ENCODE measurements at places on chromosomes 16 and 17.

- DNase-seq, result no peak
Observed at GRCh38 chr16:88393034-88393433, 10.3 kb downstream of the ZNF469 start.

- no peak for DNase-seq
Observed at GRCh38 chr17:14759325-14759724, 458.4 kb downstream of the HS3ST3B1 start.

- no peak for DNase-seq
Observed at GRCh38 chr16:72908362-72909167, 139.4 kb downstream of the ZFHX3 start.

GRCh38 chr16:67137605-67138004 is 13.2 kb downstream of the B3GNT9 start:
- DNase-seq, result no peak

GRCh38 chr17:65813306-65813705 is 251.9 kb upstream of the AXIN2 start:
- no peak for DNase-seq

- no peak for DNase-seq
Observed at GRCh38 chr17:1714427-1714979, 4.3 kb upstream of the TLCD2 start.

DNA sequence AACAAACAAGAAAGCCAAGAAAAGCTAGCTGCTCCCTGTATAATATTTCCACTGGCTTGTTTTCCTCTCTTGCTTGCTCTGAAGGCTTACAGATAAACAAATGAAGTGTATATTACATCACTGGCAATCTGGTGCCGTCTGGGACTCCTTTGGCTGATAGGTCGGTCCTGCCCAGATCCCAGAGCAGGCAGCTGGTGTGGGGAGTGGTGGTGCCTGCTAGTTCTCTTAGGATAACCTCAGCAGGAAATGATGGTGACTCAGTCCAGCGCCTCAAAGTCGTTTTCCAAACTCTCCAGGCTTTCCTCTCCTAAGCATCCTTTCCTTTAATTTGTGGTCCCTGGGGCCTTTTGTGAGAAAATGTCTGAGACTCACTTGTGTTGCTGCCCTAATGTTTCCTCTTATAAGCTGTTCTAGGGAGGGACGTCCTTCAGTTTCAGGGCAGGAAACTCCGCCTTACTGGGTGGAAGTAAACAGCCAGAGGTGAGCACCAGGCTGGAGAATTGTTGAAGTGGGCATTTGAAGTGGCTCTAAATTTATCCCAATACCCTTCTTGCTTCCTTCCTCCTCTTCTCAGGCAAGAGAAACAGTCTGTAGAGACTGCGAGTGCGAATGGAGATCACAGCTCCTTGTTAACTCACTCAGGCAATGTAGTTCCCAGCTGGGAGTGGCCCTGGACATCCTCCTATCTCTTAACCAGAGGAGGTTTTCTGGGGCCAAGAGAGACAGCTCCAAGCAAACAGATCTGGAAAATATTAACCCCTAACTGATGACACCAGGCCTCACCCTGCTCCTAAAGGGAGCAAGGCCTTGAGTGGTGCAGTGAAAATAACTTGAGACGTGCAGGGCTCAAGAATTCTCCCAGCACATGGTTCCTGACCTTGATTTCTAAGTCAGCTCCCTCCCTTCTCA is 34.9 kb downstream of the CD300LF start:
- DNase-seq, result no peak

GRCh38 chr16:19283637-19284036 is 1.9 kb upstream of the CLEC19A start:
- no peak for DNase-seq

DNA sequence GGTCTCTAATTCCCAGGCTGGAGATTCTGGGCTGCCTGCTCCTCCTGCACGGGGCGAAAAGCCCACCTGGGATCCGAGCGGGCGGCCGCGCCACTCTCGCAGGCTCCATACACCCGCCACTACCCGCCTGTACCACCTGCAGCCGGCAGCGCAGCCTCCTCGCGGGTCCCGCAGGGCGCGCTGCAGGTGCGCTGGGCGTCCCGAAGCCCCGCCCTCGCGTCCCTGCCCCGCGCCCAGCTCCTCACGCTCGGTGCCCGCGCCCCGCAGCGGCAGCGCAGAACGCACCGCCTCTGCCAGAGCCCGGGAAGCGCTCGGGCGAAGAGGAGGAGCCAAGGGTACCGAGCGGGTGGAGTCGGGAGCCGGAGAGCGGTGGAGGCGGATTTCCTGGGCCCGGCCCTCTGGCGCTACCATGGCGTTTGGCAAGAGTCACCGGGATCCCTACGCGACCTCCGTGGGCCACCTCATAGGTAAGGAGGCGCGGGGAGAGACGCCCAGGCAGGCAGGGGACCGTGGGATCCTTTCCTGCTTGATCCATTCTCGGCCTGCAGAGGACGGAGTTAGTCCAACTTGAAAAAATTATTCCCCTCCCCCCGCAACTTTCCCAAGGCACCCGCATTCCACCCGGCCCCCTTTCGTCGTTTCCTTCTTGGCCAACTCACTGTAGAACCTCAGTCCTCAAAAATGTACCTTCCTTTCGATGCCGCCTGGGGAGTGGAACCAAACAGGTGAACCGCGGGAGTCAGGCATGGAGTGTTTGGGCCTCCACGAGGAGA is at the start of gene TOM1L1:
TSS of gene TOM1L1 (plus strand) at position 396 of the 773 bp plus-strand sequence. CDS start at position 410, 14 bp downstream.
- DNase-seq, result peak; percentile 52

- no peak for DNase-seq
Observed at GRCh38 chr17:29215717-29216116, 30.9 kb upstream of the CRYBA1 start.

DNA sequence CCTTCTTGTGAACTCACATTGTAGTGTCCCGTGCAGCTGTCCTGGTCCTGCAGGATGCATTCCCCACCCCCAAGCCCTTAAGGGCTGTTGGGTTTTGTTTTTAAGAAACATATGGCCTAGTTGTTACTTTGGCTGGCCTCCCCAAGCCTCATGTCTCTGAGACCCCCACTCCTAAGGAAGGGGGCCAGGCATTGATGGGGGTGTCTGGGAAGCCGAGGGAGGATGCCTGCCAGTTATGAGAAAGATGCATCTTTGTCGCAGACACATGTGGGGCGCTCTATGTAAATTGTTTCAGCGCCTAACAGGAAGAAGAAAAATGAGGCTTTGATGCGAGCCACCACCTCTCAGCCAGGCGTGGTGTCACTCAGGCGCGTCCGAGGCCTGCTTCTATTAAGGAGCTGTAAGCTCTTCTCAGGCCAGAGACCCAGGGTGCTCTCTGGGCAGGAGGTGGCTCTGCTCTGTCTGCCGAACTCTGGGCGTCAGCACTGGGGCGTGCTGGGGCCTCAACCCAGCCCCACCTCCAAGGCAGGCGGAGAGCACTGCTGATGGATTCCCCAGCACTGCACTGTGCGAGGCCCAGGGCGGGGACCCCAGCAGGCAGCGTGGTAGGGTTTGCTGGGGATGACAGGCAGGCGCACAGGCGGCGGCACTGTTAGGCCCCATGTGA is 70.6 kb downstream of the SREBF1 start:
- no peak for DNase-seq

DNA sequence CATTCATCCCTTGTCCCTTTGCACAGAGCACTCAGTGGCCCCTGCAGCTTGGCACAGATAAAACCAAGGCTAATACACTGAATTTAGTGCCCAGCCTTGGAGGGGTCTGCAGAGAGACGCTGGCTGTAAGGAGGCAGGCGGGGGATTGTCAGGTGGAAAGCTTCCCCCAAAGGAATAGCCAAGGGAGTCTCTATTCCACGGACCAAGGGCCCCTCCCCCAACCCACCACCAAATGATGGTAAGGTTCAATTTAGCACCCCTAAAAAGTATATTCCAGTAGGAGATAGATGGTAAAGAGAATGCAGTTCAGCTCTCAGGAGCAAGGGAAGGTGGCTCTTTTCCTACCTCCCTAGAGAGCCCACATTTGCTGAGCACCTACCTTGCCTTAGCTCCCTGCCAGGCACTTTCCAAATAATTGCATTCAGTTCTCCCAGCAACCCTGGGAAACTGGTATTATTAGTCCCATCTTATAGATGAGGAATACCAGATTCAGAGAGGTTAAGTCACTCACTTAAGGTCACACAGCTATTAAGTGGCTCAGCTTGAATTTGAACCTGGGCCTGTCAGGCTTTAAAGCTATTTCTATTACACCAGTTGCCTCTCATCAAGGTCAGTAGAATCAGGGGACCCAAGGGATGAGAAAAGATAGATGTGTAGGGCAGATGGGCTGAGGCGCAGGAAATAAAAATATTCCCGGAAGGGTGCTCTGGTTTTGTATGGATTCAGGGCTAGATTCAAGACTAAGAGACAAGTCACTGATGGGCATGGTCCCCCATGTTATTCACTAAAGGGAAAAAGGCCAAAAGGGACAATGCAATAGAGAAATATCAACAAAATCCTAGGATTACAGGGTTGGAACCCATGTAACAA is 20.0 kb upstream of the ZFHX3 start:
- DNase-seq, result no peak

DNA sequence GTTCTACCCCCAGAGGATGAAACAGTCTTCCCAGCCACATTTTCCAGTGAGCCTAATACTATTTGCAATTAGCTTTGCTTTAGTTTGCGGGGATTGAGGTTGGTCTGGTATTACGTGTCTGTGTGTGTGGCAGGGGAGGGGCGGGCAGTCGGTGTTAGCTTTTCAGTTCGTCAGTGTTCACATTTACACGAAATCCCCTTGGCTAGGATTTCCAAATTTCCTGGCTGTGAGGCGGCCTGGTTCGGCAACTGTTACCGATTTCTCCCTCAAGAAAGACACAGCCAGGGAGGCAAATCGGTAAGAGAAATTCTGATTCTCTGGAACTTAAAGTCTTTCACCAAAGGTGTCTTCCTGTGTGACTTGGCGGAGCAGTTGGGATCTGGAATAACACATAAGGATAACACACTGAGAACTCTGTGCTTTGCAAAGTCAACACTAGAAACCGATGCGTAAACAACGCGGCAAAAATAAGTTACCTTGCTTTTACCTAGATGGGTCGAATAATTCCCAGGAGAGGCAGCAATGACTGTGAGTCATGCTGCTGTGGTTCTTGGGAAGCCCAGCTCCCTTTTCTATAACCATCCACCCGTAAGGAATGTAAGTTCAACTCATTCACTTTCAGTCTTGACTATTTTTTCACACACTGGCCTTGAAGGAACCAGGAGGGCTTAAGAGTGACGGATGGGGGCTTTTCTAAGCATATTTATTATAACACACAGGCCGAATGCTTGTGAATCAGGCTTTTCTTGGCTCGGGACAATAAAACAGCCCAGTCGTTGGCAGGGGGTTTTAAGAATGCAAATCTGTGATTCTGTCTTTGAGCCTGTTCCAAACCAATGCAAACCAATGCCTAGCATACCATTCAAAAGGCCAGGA is 24.2 kb downstream of the GPRC5B start:
- DNase-seq, result no peak

GRCh38 chr17:49117587-49118230 is 14.9 kb upstream of the B4GALNT2 start:
- no peak for DNase-seq

DNA sequence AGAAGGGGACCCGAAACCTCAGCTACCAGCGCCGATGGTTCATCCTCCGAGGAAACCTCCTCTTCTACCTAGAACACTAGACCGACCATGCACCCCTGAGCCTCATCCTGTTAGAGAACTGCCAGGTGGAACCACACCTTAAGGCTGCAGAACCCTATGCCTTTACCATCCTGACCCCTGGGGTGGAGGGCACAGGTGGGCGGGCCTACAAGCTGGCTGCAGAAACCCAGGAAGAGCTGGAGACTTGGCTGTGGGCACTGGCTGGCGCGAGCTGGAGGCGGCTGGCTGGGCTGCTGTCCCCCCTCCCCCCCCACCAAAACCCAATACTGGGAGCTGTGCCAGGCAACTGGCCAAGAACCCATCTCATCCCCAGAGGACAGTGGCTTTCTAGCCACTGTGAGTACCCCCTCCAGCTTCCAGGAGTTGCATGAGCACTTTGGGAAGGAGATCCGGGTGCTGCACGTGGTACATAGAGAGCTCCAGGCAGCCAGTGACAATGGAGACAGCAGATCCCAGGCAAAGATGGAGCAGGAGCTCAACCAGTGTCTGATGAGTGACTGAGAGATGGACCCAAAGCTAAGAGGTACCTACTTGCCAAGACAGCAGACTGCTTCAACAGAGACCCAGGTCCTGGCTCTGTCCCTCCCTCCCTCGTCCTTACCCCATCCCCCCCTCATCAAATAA is 1.4 kb upstream of the CD2BP2 start:
- peak; percentile 21 for DNase-seq

DNA sequence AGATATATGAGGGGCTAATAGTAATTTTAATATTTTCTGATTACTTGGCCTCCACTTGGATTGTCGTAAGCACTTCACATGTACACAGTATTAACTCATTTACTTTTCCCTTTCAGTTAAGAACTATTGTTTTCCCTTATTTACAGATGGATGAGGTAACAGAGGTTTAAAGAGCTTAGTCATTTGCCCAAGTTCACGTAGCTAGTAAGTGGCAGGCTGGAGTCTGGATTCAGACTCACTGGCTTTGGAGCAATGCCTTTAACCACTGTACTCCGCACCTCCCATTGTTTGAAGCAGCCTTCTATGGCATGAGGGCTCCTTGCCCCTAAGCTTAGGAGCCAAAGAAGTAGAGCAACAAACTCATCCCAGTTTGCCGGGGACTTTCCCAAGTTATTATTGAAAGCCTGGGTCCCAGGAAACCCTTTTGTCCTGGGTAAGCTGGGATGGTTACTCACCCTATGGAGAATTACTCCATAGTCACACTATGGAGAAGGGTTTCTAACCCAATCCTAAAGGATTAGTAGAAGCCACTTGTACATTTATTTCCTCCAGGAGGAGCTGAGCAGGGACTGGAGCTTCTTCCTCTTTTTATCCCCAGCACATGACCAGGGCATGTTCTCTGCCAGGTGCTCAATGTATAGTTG is 12.3 kb downstream of the FOXL1 start:
- no peak for DNase-seq

DNA sequence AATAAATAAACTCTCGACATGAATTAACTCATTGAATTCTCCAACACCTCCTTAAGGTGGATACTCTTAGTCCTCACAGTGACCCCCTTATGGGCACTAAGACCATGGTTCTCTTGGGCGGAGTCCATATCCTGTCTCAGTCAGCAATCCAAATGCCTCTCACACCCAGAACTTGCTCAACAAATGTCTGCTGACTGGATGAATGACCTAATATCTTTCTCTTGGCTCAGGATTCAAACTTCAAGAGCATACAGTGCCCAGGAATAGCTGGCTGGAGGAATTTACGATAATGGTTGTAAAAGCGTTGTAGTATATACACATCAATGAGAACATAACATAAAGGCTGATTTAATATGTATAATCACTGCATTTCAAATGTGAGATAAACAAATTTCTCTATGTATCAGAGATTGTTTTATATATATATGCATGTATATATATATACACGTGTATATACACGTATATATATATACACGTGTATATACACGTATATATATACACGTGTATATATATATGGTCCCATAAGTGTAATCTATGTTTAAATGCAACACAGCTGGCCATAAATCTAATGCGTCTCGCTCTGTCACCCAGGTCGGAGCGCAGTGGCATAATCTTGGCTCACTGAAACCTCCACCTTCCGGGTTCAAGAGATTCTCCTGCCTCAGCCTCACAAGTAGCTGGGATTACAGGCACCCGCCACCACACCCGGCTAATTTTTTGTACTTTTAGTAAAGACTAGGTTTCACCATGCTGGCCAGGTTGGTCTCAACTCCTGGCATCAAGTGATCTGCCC is 6.5 kb upstream of the UBB start:
- no peak for DNase-seq

- DNase-seq, result no peak
Observed at GRCh38 chr17:32584792-32585191, 98.0 kb downstream of the CDK5R1 start.

- DNase-seq, result no peak
Observed at GRCh38 chr17:74702116-74702871, 10.4 kb downstream of the CD300LF start.

All from activated CD4-positive, alpha-beta T cell treated with anti-CD3 and anti-CD28 coated beads, Interleukin-2, amount 50 U/mL, for 48 hours (primary cell).